ENCODE measurements at places on chromosomes 4 and X.

- no peak for DNase-seq
Measured at GRCh38 chrX:153530411-153531129, 13.1 kb downstream of the ATP2B3 start.

DNA sequence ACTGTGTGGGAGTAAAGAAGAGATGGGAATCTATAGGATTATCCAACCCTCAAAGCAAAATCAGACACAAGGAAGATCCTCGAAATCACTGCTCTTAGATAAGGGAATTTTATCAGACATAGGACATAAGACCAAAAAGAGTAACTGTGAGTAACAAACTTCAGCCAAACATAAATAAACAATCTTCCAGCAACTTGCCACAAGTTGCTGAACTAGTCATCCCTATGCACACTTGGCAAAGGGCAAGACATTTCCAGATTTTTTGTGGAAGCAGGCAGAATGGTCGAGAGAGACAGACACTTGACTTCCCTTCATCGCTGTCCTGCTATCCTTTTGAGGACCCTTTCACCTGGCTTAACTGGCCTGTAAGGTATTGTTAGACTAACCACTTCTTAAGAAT, 89.6 kb downstream of the KCNIP4 start:
- no peak for DNase-seq

DNA sequence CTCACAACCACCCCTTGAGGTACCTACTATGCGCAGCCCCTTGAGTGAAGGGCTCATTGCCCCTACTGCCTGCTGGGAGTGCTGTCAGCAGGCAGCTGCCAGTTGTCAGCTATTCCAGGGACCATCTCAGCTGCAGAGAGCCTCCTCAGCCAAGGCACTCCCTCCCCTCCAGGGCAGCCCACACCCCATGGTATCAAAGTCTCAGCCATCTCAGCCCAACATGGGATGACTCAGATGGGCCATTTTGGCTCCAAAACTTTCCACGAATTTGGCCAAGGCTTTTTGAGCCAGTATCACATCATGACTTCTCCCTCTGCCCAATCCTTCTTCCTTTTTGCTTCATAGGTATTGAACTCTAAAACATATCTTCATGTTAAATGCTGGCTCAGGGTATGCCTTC, 61.4 kb upstream of the MAP3K15 start:
- DNase-seq: no peak

DNA sequence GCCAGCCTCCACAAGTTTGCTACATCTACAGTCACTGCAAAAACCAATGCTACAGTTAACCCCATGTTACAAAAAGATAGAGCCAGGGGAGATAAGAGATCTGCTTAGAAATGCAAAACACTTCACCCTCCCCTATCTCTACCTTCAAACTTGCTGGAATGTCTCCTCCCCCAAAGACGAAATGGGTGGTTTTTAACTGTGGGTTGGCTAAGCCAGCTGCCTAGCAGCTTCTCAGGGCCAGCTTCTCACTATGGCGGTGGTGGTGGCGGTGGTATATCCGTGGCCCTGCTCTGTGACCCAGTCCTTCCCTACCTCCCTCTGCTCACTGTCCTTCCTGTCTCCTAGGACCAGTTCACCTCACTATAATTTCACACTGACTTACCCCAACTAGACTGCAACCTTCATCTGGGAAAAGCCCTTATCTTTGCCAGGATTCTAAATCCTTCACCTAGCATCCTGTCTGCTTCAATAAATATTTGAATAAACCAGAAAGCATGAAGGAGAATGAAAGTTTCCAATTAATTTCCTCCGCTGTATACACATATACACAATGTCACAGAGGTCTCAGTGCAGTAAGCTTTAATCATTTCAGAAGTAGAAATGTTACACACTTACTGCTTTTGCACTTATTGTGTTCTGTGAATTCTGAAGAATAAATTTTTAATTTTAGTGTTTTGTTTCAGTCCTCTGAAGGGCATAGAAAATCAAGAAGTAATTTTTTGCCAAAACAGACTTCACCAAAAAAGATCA, 46.3 kb downstream of the SH3KBP1 start:
- no peak for DNase-seq

DNA sequence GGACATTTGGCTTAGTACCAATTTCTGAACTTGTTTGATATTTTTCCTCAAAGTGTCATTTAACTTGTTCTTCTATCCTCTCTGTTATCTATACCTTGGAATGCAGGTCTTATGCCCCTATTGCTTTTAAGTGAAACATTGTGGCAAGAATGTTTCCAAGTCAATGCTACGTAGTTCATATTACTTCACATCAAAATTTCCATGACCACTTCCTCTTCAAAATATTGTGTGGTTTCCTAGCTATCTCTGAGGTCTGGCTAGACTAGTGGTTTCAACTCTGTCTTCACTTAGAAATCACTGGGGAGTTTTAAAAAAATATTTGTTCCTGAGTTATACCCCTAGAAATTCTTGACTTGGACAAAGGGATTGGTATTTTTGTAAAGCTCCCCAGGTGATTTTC, 20.2 kb upstream of the RASGEF1B start:
- DNase-seq: no peak

DNA sequence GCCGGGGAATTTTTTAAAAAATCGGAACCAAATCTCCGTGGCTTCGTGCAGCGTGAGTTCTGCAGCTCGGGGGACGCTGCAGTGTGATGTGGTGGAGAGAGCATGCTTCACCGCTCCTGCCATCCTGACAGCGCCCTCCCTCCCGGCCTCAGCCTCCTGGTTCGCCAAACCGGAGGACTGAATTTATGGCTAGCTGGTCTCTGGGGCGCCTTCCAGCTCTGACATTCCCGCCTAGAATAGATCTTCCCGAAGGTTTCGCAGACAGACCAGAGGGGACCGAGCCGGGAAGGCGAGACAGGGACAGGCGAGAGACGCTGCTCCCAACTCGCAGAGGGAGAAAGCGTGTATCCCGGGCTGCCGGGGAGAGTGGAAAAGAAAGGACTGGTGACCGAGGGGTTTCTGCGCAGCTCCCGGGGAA, 25.9 kb downstream of the HOPX start:
- DNase-seq: no peak

Measured in stimulated activated CD8-positive, alpha-beta memory T cell treated with anti-CD3 and anti-CD28 coated beads, Interleukin-7, amount 100 ng/mL, for 4 hours (primary cell).